ENCODE measurements at places on chromosomes 3 and 15.
A peak's percentile ranks its signal among the peaks of the same experiment; 100 is the strongest.

- no peak for DNase-seq
Measured at GRCh38 chr15:64905941-64906340, 5.8 kb upstream of the ANKDD1A start.

DNA sequence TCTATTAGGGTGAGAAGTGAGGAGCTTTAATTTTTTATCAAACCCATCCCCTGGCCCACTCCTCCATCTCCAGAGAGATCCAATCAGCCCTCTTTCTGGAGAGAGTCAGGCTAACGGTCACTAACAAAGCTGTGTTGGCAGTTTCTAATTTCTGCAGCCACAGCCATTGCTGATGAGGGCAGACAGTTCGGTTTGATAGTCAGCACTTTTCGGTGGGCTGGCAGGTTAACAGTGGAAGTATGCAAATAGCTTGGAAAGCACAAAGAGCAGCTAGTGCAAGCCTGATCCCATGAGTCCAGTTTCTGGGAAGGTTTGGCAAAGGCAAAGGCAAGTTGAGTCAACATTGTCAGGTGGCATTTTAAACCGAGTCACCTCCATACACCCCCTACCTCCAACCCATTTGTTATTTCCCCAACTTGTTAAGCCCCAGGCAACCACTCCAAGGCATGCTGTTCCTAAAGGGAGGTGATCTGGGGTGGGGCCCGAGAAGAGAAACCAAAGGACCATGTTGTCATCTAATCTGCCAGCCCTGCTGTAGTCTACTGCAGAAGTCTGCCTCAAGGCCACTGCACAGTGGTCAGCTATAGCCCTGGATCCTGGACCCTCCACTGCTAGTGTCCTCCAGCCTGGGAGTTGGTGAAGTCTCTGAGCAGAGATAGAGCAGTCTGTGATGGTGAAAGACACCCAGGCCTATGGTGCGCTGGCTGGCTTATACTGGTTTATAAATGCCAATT lies 1.7 kb downstream of the CCR1 start:
- DNase-seq: no peak

- no peak for DNase-seq
Measured at GRCh38 chr3:14823910-14824629, 5.3 kb downstream of the FGD5 start.

- no peak for DNase-seq
Measured at GRCh38 chr15:82900511-82901060, 51.9 kb downstream of the HOMER2 start.

- no peak for DNase-seq
Measured at GRCh38 chr3:42659451-42660130, 6.1 kb downstream of the ZBTB47 start.

- DNase-seq: no peak
Measured at GRCh38 chr15:26232691-26233090, 369.6 kb upstream of the ATP10A start.

- no peak for DNase-seq
Measured at GRCh38 chr15:95742836-95743235, 587.7 kb upstream of the NR2F2 start.

DNA sequence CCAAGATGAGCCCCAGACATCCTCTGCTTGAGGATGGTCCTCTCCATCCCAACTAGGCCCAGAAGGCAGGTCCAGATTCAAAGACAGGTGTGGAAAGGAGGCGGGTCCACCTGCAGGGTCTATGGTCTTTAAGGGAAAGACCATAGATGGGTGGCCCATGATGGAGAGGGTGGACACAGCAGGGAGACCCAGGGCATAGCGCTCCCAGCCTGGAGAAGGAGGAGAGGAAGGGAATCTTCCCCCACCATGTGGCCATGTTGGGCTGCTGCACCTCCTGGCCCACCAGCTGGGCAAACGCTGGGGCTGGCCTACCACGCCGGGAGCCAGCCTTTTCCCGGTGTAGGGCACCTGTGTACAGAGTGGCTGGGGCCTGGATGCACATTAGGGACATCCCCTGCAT lies 265.2 kb upstream of the TLE3 start:
- peak; percentile 14 for DNase-seq

DNA sequence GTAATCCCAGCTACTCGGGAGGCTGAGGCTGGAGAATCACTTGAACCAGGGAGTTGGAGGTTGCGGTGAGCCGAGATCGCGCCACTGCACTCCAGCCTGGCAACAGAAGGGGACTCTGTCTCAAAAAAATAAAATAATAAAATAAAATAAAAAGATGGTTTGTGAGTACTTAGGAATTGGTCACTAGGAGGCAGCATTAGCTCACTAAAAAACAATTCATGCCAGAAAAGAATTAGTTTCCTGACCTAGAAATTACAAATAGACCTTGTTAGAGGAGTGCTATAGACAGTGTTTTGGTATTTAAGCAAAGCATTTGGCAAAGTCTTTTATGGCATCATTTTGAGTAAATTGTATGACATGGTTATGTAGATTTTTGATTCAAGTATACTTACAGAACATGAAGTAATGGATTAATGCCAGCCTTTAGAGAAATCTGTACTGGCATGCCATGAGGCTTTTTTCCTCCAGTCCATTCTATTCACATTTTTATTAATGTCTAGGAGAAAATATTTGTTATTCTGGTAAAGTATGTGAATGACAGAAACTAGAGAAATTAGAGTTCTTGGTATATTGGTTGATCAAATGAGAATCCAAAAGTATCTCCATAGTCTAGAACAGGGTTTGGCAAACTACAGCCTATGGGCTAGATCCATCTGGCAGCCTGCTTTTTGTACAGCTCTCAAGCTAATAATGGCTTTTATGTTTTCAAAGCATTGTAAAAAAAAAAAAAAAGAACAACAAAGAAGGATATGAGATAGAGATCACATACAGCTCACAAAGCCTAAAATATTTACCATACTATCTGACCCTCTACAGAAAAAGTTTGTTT lies 81.6 kb downstream of the LRRC49 start:
- peak; percentile 11 for DNase-seq

GRCh38 chr3:63151897-63152296 lies 126.2 kb upstream of the SYNPR start:
- no peak for DNase-seq

DNA sequence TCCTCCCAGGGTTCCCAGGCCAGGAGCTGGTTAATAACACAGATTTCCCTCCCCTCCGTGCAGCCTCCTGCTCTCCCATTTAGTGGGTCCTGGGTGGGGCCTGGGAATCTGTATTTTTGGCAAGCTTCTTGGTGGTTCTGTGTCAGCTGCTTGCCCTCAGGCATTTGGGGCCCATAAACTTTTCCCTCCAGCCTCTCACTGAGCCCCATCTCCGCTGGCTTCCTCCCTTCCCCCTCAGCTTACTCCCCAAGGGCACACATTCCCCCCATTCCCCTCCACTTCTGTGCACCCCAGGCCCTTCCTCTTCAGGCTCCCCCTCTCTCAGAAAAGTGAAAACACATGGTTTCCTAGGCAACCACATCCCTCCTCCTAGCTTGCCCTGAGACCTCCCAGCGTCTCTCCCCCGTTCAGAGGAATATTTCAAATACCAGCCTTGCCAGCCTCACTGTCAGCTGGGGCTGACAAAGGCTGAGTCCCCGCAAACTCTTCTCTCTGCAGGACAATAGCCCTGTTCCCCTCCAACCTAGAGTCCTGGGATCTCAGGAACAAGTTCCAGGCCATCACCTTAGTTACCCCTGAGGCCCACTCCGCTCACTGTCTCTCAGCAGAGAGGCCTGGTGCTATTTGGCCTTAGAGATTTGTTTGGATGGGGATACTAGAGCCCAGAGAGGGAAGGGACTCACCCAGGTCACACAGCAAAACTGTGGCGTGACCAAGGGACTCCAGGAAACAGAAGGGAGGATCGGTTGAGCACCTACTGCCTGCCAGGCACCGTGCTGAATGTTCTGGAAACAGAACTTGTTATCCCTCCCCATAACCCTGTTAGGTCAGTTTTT lies 44.6 kb upstream of the SMAD6 start:
- no peak for DNase-seq

DNA sequence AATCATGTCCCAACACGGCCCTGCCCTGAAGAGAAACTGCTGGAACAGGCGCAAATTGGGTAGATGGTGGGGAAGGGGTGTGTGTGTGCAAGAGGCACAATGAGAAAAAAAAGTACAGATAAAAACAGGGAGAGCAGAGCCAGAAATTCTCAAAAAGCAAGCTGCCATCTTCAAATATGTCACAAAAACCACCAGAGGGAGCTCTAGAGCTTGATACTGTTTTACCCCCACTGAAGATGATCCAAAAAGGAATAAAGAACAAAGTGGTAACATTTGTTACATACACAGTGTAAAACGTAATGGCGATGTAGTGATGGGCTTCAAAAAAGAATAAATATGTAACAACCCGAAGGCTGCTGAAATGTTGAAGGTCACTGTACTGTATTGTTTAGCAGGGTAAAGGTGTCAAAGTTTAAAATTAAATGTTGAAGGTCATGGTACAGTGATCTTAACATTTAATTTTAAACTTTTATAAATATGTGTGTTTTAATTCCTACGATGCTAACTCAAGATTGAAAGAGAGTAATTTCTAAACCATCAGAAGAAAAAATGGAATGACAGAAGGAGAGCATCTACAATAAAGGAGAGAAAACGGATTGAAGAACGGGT lies 6.0 kb downstream of the SNRPA1 start:
- DNase-seq: peak; percentile 54

- DNase-seq: no peak
Measured at GRCh38 chr15:98718426-98719136, 70.2 kb downstream of the IGF1R start.

DNA sequence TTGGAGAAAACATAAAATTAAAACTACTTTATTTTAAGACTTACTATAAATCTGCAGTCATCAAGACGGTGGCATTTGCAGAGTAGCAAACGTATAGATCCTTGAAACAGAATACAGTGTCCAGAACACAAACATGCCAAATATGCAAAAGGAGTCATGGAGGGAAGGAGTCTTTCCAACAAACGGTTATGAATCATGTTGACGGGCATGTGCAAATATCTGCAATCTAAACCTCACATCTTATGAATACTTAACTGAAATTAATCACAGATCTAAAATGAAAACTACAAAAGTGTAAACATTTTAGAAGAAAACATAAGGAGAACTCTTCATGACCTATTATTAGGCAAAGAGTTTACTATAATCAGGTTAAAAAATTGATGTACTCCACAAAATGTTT lies 69.4 kb downstream of the TFRC start:
- DNase-seq: no peak

DNA sequence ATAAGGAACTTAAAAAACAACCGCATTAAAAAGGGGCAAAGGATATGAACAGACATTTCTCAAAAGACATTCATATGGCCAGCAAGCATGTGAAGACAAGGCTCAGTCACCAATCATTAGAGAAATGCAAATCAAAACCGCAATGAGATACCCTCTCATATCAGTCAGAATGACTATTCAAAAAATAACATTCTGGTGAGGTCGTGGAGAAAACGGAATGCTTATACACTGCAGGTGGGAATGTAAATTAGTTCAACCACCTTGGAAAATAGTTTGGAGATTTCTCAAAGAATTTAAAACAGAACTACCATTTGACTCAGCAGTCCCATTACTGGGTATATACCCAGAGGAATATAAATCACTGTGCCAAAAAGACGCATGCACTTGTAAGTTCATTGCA lies 496.6 kb upstream of the SGO1 start:
- DNase-seq: no peak

GRCh38 chr3:123700791-123701722 lies 116.2 kb upstream of the HACD2 start:
- DNase-seq: no peak

- no peak for DNase-seq
Measured at GRCh38 chr3:41213588-41213987, 14.3 kb downstream of the CTNNB1 start.

- DNase-seq: no peak
Measured at GRCh38 chr15:33454346-33454745, 143.6 kb downstream of the RYR3 start.

DNA sequence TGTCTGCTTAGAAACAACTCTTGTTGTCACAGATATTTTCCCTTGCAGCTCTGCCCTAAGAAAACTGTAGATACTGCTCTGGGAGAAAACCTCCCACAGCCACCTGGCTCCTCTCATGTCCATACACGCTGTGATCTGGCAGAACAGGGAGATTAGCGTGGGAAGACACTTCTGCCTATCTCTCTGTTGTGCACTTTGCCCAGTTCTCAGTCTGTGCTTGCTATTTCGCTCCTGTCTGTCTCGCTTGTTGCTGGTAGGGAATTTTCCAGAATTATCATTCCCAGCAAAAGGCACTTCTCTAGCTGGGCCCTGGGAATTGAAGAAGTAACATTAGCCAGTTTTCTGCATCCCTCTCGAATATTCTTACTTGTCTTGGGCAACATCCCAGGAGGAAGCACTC lies 8.1 kb upstream of the GATM start:
- DNase-seq: no peak

GRCh38 chr3:153313302-153313965 lies 151.4 kb downstream of the RAP2B start:
- DNase-seq: no peak

- DNase-seq: no peak
Measured at GRCh38 chr15:36432161-36432560, 147.3 kb upstream of the CDIN1 start.

DNA sequence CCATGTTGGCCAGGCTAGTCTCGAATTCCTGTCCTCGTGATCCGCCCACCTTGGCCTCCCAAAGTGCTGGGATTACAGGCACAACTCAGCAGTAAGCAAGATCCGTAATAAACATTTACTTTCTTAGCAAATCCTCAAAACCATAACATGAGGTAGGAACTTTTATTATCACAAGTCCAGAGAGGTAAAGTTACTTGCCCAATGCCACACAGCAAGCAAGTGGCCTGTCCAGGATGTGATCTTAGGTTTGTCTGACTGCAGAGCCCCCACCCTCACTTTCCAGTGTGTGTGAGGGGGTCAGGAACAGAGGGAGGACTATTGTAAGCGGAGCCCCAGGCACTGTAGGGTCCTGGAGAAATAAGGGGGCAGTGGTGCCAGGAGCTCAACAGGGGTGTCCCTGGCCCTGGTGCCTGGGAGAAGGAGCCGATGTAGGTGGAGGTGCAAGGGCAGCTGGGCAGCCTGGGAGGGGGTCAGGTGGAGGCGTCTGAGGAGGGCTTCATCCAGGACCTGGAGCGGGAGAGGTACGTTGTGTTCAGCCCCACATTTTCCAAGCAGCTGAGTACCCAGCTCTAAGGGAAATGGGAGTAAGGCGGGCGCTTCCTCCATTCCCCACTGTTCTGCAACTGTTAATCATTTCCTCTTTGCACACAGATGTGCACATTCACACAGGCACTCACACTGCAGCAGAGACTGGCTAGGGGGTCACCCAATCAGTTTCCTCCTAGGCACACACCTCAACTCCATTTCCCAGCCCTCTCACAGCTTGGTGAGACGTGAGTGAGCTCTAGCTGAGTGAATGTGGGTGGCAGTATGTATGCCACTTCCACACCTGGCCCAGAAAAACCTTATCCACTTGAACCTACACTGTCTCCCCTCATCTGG lies 5.9 kb downstream of the RPUSD3 start:
- DNase-seq: no peak

DNA sequence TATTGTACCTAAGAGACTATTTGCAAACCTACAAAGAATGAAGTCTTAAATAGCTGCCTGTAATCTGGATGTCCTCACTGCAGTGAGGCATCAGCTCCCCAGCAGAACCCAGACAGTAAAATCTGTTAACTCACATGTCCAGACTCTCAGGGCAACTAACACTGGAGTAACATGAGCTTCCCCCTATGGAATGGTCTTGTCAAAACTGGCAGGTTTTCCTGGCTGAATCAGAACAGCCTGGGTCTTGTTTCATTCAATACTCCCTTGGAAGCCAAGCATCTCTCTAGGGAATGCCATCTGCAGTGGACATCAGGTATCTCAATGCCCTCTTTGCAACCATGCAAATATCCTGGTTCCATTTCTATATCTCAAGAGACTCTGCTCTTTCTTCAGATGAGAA lies 24.4 kb downstream of the PTPN9 start:
- DNase-seq: no peak

- DNase-seq: no peak
Measured at GRCh38 chr3:120649830-120650233, 32.2 kb downstream of the HGD start.
